ENCODE measurements at places on chromosomes 6 and 20.

DNA sequence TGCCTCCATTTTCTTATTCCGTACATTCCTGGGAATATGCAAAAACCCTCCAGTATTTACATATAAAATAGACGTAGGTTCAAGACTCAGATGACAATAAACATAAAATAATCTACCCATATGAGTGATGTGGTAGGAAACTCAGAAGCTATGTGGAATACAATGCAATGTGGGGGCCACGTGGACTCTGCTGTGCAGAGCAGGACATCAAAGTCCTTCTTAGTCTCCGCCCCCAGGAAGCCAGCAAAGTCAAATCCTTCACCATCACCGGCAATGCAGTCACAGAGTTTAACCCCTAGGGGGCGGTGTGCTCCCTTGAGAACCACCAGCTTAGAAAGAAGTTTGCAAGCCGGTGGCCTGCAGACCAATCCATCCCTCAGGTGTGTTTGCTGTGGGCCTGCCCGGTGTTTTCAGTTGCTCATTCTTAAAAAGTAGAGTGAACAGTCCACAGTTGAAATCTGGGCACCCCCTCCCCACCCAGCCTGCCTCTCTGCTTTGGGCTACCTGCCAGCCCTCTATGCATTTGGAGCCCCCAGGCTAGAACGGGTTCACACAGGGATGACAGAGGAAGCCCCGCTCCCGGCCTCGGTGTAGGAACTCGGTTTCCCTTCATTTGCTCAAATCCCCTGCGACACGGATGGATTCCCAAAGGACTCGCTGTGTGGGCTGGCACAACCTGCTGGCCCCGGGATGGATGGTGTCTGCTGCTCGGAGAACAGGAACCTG lies 59.9 kb downstream of the SULF2 start:
- peak; percentile 86 for DNase-seq

DNA sequence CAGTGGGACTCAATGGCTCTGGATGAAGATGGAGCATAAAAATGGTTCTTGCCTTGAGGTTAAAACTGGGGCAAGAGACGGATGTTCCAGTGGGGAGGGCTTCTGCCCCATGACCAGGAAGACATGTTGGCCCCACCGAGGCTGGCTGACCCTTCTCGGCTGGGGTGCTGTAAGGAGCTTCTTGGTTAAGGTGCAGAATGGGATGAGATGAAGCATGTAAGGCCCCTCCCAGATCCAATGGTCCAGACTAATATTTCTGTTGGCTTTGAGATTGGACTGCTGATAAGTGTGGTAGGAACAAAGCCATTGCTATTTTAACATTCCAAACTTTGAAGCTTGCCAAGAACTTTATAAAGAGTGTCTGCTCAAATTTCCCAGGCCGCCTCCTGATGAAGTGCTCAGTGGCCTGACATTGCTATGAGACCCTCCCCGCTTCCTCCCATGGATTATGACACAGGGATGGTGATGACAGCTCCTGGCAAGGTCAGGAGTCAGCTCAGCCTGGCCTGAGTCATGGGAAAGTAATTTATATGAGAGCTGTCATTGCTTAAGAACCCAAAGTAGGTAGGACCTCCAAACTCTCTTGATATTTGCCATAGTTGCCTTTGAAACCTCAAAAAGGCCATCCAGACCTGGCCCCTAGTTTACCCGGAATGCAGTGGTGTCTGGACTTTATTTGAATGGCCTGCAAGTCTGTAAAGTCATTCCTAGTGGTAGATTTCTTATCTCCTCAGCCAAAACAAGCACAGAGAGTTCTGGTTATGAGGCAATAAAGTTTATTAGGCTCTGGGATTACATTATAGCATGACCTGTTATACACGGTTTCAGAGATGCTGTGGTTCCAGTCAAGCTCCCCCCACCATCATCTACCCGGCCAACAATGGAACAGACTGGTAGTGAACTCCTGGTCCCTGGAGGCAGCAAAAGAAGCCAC lies 55.2 kb downstream of the TGM2 start:
- DNase-seq: no peak

- no peak for DNase-seq
Observed at GRCh38 chr6:3176562-3177355, 19.4 kb upstream of the TUBB2A start.

GRCh38 chr6:53290537-53291510 lies 57.9 kb downstream of the ELOVL5 start:
- peak; percentile 76 for DNase-seq

DNA sequence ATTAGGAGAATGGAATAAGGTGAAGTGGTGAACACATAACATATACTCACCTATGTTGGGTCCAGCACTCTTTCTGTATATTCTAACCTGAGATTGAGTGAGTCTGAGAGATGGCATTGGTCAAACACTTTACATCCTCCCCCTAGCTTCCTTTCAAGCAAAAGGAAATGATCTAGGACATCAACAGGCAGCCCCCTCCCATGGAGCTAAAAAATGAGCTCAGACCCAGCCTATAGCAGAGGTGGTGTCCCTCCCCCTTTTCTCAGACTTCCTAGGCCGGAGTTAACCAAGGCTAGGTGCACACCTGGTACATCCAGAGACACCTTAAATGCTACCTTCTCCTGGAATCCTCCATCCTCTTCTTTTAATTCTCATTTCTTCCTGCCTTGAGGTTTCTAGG lies 5.5 kb upstream of the SDC4 start:
- no peak for DNase-seq

DNA sequence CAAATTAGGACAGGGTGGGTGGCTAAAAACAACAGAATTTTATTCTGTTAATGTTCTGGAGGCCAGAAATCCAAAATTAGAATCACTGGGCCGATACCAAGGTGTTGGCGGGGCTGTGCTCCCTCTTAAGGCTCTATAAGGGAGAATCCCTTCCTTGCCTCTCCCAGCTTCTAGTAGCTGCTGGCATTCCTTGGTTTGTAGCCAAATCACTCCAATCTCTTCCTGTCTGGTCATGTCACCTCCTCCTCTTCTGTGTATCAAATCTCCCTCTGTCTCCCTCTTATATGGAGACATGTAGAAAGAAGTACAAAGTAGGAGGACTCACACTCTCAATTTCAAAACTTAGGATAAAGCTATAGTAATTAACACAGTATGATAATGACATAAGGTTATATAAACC lies 102.9 kb upstream of the SIRPA start:
- DNase-seq: no peak

GRCh38 chr6:138432063-138432356 lies 28.0 kb downstream of the HEBP2 start:
- no peak for DNase-seq

DNA sequence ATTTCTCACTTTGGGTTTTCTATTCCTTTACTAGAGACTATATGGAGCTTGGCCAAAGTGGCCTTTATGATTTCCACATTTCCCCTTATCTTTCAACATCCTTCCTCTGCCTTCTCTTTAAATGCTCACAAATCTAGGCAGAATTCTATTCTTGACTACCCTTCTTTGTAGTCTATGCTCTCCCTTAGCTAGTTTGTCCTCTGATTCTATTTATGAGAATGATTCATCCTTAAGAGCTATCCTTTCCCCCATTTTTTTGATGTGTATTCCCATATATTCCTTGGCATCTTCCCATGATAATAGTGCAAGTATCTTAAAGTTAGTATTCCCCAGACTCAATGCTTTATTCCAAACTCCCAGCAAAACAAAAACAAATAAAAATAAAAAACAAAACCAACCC lies 53.1 kb downstream of the IL20RA start:
- DNase-seq: no peak

- peak; percentile 89 for DNase-seq
Observed at GRCh38 chr6:28443112-28443773, at the start of gene ZSCAN23. TSS of gene ZSCAN23 (minus strand) at chr6:28443491. CDS start at chr6:28436266, 7,225 bp downstream.

- DNase-seq: no peak
Observed at GRCh38 chr6:56689114-56689513, 46.4 kb upstream of the DST start.
